Stimulated activated CD4-positive, alpha-beta T cell treated with anti-CD3 and anti-CD28 coated beads, Interleukin-12 subunit alpha, Interleukin-12 subunit beta, amount 100 ng/mL, for 24 hours (primary cell): ENCODE measurements at places on chromosomes 5 and 9.

DNA sequence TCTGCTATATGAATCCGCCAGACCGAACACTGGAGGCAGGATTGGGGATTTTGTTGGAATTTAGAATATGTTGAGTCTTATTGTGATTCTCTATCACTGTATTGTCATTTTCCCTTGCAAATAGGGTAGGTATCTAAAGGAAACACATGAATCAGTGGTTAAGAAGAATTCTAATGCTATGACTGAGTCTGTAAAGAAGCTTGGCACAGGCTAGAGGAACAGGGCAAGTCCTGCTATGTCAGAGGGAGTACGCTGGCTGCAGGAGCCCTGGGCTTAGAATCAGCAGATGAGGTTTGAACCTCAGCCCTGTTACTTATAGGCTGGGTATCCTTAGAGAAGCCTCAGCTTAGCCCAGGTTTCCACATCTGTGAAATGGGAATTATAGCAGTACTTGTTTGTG, 198.1 kb downstream of the NR3C1 start:
- no peak for DNase-seq

DNA sequence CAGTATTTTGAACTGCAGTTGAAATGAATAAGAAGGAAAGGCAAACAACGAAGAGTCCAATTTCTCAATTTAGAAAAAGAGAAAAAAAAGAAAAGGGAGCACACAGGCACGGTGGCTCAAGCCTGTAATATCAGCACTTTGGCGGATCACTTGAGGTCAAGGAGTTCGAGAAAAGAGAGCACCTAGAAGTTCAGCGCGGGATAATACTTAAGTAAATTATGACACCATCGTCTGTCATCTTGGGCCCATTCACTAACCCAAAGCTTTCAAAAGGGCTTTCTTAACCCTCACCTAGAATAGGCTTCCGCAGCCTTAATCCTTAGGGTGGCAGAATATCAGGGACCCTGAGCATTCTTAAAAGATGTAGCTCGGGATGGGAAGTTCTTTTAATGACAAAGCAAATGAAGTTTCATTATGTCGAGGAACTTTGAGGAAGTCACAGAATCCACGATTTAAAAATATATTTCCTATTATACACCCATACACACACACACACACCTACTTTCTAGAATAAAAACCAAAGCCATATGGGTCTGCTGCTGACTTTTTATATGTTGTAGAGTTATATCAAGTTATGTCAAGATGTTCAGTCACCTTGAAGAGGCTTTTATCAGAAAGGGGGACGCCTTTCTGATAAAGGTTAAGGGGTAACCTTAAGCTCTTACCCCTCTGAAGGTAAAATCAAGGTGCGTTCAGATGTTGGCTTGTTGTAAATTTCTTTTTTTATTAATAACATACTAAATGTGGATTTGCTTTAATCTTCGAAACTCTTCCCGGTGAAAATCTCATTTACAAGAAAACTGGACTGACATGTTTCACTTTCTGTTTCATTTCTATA, 602 bp upstream of the CD274 start:
- DNase-seq: no peak

GRCh38 chr5:134642931-134643530, 5.6 kb upstream of the SEC24A start:
- no peak for DNase-seq

GRCh38 chr9:6708732-6709131, 49.0 kb upstream of the KDM4C start:
- DNase-seq: no peak

GRCh38 chr9:84669013-84669287, 579 bp upstream of the NTRK2 start:
- DNase-seq: no peak

GRCh38 chr9:126652140-126652582, 38.4 kb downstream of the LMX1B start:
- no peak for DNase-seq

DNA sequence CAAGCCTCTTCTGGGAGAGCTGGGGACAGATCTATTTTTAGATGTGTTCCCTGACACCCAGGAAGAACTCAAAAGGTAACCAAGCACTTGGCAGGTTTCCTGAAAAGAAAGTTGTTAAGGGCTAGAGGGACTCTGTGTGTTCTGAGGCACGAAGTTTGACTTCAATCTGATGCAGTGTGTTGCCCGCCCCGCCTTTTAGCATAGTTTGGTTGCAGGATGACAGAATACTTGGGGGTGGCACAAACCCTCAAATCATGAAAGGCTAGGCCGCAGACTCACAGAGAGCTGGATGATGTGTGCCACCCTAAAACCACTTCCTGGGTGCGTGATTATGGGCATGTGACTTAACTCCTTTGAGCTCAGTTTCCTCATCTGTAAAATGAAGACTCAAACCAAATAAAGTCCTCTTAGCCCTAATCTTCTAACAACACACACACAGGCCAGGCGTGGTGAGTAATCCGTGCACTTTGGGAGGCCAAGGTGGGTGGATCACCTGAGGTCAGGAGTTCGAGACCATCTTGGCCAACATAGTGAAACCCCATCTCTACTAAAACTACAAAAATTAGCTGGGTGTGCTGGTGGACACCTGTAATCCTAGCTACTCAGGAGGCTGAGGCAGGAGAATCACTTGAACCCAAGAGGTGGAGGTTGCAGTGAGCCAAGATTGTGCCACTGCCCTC, 12.8 kb upstream of the NDFIP1 start:
- peak; percentile 69 for DNase-seq

DNA sequence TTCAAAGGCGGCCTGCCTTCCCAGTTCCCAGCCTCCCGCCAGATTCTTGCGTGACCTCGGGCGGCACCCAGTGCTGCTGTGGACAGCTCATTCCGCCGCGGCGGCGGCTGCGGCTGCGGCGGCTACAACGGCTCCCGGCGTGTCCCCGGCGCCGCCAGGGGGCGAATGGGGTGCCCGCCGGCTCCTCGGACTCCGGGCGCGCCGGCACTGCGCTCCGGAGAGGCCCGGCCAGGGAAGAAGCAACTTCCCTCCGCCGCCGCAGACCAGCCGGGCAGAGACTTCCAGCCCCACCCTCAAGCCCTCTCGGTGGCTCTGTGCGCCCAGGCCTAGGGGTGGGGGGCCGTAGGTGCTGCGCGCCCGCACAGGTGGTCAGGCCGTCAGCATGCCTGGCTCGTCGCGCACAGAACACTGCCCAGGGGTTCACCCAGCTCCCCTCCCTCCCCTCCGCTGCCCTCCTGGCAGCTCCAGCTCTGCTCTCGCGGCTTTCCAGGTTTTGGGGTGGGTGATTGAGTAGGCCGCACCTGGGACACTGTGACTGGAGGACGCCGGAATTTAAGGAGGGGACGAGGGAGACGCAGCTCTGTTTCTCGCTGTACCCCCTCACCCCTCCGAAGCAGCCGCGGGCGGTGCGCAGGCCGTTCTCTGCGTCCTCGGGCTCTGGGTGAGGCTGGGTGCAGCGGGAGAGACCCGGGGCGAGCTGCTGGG, 20.2 kb downstream of the IGIP start:
- no peak for DNase-seq

DNA sequence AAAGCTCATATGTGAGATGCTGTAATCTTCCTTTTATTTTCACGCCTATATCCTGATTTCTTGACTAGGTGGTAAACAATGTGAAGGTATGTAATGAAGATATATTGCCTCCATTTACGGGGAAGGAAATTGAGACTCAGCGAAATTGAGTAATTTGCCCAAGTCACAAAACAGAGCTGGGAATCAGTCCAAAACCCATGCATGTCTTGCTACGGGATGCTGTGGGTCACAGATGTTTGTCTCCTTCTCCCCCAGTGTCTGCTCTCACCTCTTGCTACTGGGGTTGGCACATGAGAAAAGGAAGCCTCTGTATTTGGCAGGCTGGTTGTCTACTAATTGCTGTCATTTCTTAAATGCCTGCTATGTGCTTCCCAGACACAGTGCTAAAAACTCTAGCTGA, 53.7 kb upstream of the TEX48 start:
- DNase-seq: no peak

GRCh38 chr5:31366941-31367340, 165.0 kb downstream of the DROSHA start:
- DNase-seq: no peak

DNA sequence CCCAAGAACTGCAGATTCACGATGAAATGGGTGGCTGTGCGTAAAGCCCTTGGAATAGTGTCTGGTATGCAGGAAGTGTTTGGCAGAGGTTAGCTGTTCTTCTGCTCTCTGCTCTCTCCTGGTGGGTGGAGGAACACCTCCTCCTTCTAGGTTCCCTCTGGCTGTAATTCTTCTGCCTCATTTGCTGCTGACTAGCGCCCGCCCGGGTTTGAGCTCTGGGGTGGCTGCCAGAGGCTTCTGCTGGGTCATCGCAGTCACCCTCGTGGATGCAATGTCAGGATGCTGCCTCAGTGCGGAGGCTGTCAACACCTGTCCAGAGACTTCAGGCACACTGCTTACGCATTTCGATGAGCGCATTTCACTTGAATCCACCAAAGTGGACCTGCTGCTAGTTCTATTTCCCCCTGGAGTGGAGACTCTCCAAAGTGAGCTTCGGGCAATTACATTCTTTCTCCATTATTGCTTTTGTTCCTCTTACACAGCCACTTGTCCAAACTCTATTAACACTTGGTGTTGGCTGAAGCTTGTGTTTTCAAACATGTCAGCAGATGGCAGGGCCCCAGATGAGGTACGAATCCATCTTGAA, 11.7 kb downstream of the DOCK2 start:
- DNase-seq: no peak

GRCh38 chr9:107269254-107269653, 13.8 kb upstream of the RAD23B start:
- DNase-seq: no peak

- no peak for DNase-seq
These were observed 196.5 kb downstream of the TLE1 start for GRCh38 chr9:81492710-81493447.

- no peak for DNase-seq
These were observed 37.3 kb downstream of the COL5A1 start for GRCh38 chr9:134678666-134679443.

DNA sequence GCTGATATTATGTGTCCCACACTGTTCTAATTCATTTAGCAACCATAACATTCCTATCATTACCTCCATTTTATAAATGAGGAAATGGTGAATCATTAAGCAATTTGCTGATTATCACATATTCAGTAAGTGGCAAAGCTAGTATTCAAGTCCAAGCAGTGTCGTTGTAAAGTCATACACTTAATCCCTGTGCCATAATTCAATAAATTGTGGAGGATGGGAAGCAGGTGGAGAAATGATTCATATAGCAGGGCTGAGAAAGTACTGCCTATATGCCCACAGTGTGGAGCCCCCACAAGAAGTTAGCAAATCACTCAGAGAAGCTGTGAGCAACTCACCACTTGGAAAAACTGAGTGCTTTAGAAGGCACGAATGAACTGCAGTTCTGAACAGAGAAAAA, 691.0 kb downstream of the PTPRD start:
- no peak for DNase-seq

GRCh38 chr9:114193090-114193489, 37.8 kb downstream of the COL27A1 start:
- no peak for DNase-seq

DNA sequence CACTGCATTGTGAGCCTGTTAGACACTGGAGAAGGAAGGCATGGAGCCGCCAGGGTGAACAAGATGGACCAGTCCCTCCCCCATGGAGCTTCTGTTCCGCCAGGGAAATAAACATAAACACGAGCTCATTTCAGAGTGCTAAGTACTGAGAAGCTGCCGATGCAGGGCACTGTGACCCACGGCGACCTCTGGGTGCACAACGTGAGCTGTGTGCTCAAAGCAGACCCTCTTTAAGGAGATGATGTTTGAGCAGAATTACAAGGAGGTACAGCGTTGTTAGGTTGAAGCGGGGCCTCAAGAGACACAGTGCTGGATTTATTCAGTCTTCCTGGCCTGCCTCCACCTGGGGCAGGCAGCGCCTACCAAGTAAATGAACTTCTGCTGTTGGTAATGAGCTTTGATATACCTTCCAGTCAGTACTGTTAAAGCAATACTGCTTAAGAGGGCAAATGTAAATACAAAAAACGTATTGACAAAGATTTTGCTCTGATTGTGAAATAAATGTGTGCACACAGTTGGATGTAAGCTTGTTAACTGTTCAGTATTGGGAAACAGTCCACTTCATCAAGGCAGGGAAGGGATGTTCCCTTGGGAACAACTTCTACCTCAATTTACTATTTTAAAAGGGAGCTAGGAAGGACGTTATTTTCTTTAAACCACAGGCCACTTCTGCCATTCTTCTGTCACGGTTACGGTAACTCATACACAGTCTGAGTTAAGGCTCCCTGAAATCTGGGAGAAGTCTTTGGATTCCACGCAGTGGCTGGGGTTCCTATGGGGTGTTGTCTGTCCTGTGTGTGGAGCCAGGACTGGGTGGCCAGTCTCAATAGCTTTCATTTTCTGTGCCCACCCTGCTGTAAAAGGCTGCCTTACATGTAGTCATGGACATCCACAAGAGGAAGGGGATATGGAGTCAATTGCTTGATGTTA, 48.9 kb upstream of the DMRT1 start:
- DNase-seq: no peak

GRCh38 chr5:13278811-13279210, 665.7 kb downstream of the DNAH5 start:
- DNase-seq: no peak

DNA sequence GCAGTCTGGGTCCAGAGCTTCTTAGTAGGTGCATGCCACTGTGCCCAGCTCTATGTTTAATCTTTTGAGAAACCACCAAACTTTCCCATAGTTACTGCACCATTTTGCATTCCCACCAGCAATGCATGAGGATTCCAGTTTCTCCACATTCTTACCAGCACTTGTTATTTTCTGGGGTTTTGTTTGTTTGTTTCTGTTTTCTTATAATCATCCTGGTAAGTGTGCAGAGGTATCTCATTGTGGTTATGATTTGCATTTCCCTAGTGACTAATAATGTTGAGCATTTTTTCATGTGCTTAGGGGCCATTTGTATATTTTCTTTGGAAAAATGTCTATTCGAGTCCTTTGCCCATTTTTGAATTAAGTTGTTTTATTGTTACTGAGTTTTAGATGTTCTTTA, 11.4 kb downstream of the FOXE1 start:
- no peak for DNase-seq

- no peak for DNase-seq
These were observed 4.9 kb upstream of the SH3PXD2B start for GRCh38 chr5:172458976-172459782.

DNA sequence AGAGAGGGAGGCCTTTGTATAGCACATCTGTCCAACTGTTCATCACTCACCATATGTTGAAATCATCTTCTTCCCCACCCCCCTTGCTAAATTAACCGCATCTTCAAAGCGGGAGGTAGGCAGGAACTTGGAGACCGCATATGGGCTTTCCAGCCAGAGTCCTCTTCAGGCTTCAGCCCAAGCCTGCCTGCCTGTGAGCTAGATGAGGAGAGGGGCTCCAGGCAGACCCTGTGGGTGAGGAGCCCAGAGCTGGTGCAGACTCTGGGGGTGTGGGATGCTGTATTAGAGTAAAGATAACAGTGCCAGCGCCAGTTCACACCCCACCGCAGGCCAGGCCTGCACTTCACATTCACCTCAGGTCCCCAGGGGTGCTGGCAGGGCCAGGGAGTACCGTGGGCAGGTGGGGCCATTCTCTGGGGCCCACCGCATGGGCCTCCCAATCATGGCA, 16.2 kb downstream of the PRRC2B start:
- no peak for DNase-seq

GRCh38 chr9:114202849-114203248, 47.5 kb downstream of the COL27A1 start:
- DNase-seq: no peak

GRCh38 chr5:124054564-124054963, 542.6 kb downstream of the CSNK1G3 start:
- DNase-seq: no peak
